ENCODE measurements at places on chromosomes 6 and 20. TPM values are rescaled to one million over a fixed set of nuclear protein-coding genes. Genes with fewer than 3 reads are reported as not detected.

Gene SYCP2
- 4.1 TPM for total RNA-seq

Gene BCLAF1
- 221 TPM for total RNA-seq

Gene ADGRF1
- total RNA-seq: not detected

Gene COX4I2
- not detected for total RNA-seq

Gene RRAGD
- total RNA-seq: 99.2 TPM

Gene IP6K3
- not detected for total RNA-seq

Gene PAK5
- 55.7 TPM for total RNA-seq

Gene SPATS1
- total RNA-seq: 0.62 TPM

Gene LPIN3
- total RNA-seq: 0.16 TPM

Gene BHLHE23
- total RNA-seq: not detected

Gene CCNC
- total RNA-seq: 111 TPM

Gene KCNB1
- 5.8 TPM for total RNA-seq

Gene CALHM5
- total RNA-seq: 0.78 TPM

Gene HMGCLL1
- 70.0 TPM for total RNA-seq

Gene LHFPL5
- 1.1 TPM for total RNA-seq
